ENCODE measurements at places on chromosomes 2 and 18. TPM values are rescaled to one million over a fixed set of nuclear protein-coding genes. Genes with fewer than 3 reads are reported as not detected.

GTF2A1L gene
- not detected for total RNA-seq

ALLC gene
- total RNA-seq: under 0.01 TPM

DNA sequence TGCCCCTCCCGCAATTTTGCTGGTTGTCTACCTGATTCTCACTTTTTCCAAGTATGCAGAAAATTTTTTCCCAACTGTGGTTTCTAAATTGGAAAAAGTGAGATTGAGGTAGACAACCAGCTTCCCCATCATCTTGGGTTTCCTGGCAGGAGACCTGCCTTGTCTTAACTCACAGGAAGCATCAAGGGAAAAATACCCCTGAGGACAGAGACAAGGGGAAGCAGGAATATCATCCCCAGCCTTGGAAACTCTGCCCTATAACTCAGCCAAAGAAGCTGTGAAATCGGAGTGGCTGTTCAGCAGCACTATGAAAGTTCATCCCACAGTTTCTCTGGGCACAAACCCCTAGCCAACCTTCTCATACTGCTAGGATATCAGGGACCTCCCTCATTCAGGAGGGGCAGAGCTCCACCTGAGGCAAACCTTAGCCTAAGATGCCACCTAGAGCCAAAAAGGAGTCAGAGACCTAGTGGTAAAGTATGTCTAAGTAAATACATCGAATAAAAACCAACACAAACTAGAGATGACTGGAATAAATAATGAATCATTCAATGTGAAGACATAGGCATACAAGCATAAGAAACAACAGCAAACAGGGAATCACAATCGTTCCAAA is 68.2 kb downstream of the ZSWIM2 start:
- DNase-seq: no peak

DNA sequence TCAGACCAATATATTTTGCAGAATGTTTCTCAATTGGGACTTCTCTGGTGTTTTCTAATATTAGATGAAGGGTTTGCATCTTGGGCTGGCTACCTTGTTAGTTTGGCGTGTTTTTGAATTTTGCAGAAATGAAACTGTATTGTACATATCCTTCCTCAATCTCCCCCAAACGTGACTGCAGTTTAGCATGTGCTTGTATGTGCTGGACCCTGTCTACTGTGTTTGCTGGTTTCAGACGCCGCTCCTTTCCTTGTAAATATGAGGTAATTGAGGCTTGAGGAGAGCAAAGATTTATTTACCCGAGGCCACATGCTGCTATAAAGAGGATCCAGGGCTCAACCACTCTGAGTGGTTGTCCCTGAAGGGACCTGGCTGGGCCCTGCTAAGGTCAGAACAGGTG is 57.2 kb downstream of the NGEF start:
- no peak for DNase-seq

- DNase-seq: no peak
These were observed 22.2 kb downstream of the INPP5D start for GRCh38 chr2:233082222-233082930.

PHOSPHO2 gene
- total RNA-seq: 11.8 TPM

LMAN1 gene
- total RNA-seq: 39.9 TPM

DIPK1C gene
- 4.9 TPM for total RNA-seq

FAHD2A gene
- 5.7 TPM for total RNA-seq

SPEG gene
- total RNA-seq: 13.0 TPM
